ENCODE measurements at places on chromosomes 2 and 18.

- no peak for DNase-seq
These were observed 172.7 kb downstream of the ANAPC1 start for GRCh38 chr2:111711270-111711669.

DNA sequence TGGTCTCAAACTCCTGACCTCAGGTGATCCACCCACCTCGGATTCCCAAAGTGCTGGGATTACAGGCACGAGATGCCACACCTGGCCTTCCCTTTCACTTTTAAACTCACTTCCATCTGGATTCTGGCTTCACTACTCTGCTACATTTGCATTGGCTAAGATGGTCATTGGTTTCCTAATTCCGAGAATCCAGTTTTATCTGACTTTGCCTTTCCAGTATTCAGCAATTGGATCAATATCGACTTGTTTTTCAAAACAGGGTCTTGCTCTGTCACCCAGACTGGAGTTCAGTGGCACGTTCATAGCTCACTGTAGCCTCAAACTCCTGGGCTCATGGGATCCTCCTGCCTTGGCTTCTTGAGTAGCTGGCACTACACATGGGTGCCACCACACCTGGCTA, 4.7 kb upstream of the CD302 start:
- no peak for DNase-seq

- no peak for DNase-seq
These were observed 208.0 kb downstream of the GBX2 start for GRCh38 chr2:235960011-235960715.

GRCh38 chr18:9353596-9353995, 19.0 kb downstream of the TWSG1 start:
- no peak for DNase-seq
